LHCN-M2 (cell line): ENCODE measurements at places on chromosomes 7 and 10. TPM values are rescaled to one million over a fixed set of nuclear protein-coding genes. Genes with fewer than 3 reads are reported as not detected.

GRCh38 chr10:31358688-31359330 is 39.8 kb downstream of the ZEB1 start:
- DNase-seq = peak; percentile 29

Gene NPSR1
- total RNA-seq = not detected in 2 replicates

DNA sequence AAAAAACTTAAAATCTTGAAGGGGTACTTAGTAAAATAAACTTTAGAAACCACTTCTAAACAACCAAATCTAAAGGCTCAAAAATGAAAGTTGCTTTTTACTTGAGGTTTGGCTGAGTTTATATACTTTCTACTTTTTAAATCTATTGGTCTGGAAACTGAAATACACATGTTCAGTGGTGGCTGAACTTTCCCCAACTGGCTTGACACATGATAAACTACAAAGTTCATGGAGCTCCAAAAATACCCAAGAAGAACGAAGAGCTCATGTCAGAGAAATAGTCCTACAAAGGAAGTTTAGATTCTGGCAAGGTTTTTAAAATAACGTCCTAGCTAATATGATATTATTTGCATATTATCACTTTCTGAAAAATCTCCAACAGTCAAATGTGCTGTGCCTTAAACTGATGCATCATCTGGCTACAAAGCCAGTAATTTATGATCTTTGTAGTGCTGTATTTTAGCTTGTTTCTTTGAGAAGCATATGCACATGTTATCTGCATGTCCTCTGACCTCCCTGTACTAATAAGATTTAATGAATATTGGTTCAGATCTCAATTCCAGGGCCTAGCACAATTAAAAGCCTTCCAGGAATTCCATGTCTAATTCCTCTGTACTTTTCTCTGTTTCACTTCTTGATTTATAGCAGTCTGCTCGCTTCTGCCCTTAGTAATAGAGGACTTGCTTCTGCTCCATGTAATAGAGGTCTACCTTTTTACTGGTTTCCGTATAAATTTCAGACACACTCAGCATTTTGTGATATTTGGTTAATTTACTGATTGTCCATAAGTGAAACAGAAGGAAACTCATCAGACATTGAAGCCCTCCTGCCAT is 28.2 kb downstream of the SEMA3C start:
- peak; percentile 21 for DNase-seq

- DNase-seq = no peak
Observed at GRCh38 chr7:135179321-135179925, 8.9 kb upstream of the CYREN start.

GRCh38 chr10:84493361-84493760 is 165.0 kb downstream of the CCSER2 start:
- no peak for DNase-seq

Gene CYP3A4
- total RNA-seq = 0.13 TPM in 1 of 2 replicates, not detected in the other

DNA sequence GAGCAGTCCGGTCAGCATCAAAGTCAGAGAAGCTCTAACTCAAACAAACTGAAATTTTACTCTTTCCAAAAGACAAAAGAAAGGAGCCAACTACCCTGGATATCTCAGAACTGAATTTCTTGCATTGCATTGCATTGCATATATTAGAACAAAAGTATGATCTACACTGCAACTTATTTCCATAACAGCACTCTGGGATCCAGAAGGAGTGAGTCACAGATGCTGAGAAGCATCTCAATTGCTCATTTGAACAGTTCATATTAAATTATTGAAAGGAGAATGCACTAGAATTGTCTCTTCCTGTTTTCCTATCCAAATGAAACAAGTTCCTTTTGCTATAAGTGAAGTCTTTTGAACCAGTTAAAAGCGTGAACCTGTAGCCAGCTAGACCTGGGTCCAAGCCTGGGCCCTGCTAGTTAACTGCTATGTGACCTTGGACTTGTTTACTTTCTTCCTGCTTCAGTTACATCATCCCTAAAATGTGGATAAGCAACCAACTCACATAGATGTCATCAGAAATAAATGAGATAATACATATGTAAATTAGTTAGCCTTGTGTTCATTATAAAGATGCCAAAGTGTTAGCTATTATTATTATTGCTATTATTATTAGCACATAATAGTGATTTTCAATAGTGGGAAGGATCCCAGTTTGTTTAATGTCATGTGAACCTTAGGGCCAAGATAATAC is 184.1 kb downstream of the CREB5 start:
- DNase-seq = peak; percentile 22

- peak; percentile 25 for DNase-seq
Observed at GRCh38 chr10:116490028-116490662, 55.6 kb upstream of the PNLIP start.

DNA sequence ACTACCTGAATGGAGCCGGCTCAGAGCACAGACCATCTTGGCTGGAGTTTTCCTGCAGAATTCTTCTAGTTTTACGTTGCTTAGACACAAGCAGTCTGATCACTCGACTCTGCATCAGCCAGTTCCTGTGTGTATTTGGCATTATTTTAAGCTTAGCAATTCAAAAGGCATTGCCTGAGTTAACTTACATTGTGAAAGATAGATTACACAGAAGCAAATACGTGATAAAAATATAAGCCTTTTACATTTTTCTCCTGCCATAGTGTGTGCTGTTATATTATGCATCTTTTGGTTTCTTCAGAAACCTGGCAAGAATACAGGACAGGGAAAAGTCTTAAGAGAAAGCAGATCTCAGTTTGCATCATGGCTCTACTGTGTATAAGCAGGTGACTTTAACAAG is 98.1 kb downstream of the LRRC4 start:
- no peak for DNase-seq

- peak; percentile 93 for DNase-seq
Observed at GRCh38 chr7:19215412-19215811, 70.2 kb upstream of the FERD3L start.

DNA sequence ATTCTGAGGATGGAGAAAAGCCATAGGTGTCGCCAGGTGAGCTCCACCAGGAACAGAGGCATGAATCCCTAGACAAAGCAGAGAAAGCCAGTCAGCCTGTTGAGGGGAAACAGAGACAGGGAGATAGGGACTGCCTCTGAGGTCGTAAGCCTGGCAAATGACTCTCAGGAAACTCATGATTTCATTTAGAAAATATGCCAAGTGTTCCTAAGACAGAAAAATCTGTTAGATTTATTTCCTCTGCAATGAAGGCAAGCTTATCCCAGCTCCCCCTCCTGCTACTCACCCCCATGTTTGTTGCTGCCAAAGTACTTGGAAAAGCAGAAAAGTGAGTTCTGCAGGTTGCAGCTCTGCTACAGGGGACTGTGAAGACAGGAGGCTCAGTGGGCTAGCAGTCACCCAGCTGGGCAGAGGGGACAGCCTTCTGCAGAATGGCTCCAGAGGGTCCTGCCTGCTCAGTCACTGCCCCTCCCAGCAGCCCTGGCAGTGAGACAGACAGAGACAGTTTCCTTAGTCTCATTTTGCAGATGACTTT is 184.3 kb downstream of the ADRA2A start:
- no peak for DNase-seq

Gene KIAA1217
- total RNA-seq = 5.2 and 5.5 TPM in 2 replicates

Gene FFAR4
- not detected in 2 replicates for total RNA-seq

Gene C10orf53
- total RNA-seq = not detected in 2 replicates

- DNase-seq = peak; percentile 37
Observed at GRCh38 chr10:69486922-69487730, 35.9 kb downstream of the TSPAN15 start.

GRCh38 chr10:31778627-31779026 is 150.0 kb downstream of the ARHGAP12 start:
- peak; percentile 17 for DNase-seq
